ENCODE measurements at places on chromosomes 6 and 20.

GRCh38 chr6:37860226-37860839, 40.8 kb downstream of the ZFAND3 start:
- peak; percentile 49 for DNase-seq

- DNase-seq, result no peak
These were observed 1024.0 kb downstream of the GRIK2 start for GRCh38 chr6:102417368-102417998.

GRCh38 chr6:154767003-154767723, 33.9 kb downstream of the SCAF8 start:
- DNase-seq, result peak; percentile 36

- DNase-seq, result no peak
These were observed 371.8 kb downstream of the BTBD3 start for GRCh38 chr20:12289465-12289864.

DNA sequence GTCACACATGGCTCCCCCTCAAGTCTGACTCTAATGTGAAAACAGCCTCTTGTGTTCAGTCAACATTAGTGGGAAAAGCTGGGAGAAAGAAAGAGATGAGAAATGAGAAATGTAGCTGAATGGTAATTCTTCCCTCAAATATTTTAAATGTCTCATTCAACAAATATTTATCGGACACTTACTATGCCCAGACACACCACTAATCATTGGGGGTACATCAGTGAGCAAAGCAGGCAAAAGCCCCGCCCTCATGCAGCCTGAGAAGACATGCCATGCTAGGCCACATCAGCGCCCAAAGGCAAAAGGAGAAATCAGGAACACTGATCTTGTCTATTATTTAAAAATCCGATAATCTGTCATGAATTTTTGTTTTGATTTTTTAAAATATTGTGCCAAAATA, 89.9 kb upstream of the ASF1A start:
- DNase-seq, result no peak

DNA sequence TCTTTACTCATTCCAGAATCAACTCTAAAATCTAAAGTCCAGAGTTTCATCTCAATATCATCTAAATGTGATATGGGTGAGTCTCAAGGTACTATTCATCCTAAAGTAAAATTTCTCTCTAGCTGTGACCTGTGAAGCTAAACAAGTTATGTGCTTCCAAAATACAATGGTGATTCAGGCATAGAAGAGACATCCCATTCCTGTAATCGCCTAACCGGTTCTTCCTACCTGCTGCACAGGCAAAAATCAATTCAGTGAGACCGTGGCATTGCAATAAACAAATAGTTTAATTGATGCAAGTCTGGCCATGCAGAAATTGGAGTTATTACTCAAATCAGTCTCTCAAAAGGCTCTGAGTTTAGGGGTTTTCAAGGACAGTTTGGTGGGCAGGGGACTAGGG, 232.8 kb downstream of the UBE3D start:
- DNase-seq, result no peak

GRCh38 chr20:55881204-55881603, 124.1 kb downstream of the CBLN4 start:
- DNase-seq, result no peak

GRCh38 chr6:136344420-136344819, 54.8 kb upstream of the BCLAF1 start:
- peak; percentile 80 for DNase-seq

GRCh38 chr20:20137851-20138250, 85.5 kb downstream of the CFAP61 start:
- DNase-seq, result no peak

DNA sequence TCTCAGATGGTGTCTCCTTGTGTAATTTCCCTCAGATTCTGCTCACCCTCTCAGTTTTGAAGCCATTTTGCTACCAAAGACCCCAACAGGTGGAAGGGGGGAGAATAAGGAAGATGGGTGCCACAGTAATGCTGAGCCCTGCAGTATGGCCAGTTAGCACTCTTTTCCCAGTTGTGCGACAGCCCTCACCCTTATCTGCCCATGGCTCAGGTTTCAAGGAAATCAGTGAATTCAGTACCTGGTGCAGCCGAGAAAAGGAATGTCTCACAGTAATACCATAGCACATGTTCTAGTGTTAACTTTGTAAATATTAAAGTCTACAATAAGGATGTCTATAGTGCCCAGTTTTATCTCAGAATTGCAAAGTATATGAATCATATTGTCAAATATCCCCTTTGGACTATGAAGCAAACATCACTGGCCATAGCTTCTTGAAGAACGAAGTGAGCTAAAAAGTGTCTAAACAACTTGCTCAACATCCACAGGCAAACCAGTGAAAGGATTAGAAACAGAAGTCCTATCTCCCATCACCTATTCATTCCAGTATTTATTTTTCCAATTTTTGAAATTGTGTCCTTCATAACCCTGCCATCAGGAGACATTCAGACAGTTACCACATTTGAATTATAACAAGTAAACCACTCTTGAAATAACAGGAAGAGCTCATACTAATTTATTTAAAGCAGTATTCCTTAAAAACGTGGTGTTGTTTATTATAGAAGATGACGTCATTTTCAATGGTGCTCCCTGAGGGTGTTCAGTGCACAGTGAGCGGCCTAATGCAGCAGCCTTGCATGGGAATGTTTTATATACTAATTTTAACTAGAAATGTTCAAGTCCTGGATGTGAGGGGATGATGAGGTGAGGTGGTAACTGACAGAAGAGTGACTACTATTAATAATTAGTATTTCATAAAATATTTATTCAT, 366.2 kb downstream of the TFAP2A start:
- no peak for DNase-seq

Data from astrocyte of the spinal cord (primary cell).